ENCODE measurements at places on chromosomes 3 and 15.

DNA sequence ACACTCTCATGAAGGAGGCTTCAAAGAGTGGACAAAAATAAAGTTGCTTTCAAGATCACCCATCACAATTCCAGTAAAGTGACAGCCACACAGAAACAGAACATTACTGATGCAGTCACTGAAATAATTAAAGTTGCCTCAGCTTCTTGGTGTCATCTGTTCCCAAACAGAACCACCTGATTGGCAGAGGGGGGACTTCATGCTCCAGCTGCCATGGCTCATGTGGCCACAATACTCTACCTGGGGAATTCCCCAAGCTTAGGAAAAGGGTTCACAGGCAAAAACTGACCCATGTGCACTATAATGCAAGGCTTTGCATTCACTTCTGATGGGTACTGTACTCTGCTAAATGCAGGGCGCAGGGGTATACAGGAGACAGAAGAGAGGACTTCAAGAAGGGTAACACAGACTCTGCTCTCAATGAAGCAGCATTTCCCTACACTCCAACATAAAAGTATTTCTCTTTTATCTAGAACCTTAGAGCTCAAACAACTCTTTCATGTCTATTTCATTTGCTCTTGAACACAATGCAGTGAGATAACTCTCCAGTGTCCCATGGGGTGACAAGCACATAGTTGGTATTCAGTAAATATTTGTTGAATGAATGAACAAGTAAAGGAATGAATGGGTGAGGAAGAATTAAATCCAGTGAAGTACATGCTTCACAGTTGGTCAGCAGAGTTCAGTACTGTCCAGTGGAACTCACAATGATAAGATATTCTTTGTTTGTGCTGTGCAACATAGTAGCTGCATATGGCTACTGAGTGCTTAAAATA, 8.6 kb upstream of the CTNNB1 start:
- no peak for DNase-seq

- DNase-seq: no peak
These were observed 55.4 kb upstream of the SNRPN start for GRCh38 chr15:24899367-24899766.

- no peak for DNase-seq
These were observed 18.4 kb downstream of the IREB2 start for GRCh38 chr15:78456426-78456825.

GRCh38 chr15:68335251-68335650, 57.7 kb downstream of the FEM1B start:
- no peak for DNase-seq

DNA sequence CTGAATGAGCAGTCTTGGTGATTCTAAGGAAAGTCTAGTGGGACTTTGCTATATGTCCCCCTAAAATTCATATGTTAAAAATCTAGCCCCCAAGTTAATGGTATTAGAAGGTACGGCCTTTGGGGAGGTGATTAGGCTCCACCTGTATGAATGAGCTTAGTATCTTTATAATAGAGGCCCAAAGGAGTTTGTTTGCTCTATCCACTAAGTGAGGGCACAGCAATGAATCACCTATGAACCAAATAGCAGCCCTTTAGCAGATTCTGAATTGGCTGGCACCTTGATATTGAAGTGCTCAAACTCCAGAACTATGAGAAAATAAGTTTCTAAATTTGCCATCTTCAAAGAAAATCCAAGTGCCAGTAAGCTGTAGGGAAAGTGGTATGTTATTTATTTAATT, 187.9 kb downstream of the SUCNR1 start:
- no peak for DNase-seq

- no peak for DNase-seq
These were observed 46.2 kb upstream of the SEC22A start for GRCh38 chr3:123155471-123156011.

- no peak for DNase-seq
These were observed at the start of gene ATP8B4 for GRCh38 chr15:50119063-50120040. TSS of gene ATP8B4 (minus strand) at chr15:50119233. CDS start at chr15:50106966, 12,267 bp downstream.

DNA sequence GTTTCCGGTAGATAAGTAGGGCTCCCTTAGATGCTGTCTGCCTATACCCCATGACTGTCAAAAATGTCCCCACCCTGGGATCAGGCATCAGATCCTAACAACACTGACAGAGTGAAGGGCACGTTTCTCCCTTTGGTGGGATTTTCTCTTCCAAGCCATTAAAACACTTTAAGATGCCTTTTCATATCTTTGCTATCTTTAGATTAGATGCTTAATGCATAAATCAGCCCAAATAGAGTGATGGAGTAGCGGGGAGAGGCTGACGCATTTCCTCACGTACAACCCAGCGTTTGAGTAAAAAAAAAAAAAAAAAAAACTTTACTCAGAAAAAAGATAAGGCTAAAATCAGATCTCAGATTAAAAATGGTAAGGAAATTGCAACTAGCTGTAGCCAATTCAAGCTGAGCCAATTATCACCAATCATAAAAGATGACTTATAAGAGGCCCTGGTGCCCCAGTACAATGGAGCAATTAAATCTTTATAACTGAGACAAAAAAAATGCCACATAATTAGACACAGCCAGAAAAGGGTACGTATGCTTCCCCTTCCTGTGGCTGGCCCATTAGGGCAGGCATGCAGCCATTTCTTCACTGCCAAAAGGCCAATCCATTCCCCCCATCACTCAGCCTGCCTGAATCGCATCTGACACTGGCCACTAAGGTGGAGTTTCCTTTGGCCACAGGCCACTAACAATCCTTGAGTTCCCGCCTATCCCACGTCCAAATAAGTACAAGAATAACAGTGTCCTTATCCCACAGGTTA, 45.0 kb downstream of the RFTN1 start:
- DNase-seq: no peak

- no peak for DNase-seq
These were observed 112.6 kb downstream of the GABRB3 start for GRCh38 chr15:26660241-26660640.
